ENCODE measurements at places on chromosomes 1 and 21.

DNA sequence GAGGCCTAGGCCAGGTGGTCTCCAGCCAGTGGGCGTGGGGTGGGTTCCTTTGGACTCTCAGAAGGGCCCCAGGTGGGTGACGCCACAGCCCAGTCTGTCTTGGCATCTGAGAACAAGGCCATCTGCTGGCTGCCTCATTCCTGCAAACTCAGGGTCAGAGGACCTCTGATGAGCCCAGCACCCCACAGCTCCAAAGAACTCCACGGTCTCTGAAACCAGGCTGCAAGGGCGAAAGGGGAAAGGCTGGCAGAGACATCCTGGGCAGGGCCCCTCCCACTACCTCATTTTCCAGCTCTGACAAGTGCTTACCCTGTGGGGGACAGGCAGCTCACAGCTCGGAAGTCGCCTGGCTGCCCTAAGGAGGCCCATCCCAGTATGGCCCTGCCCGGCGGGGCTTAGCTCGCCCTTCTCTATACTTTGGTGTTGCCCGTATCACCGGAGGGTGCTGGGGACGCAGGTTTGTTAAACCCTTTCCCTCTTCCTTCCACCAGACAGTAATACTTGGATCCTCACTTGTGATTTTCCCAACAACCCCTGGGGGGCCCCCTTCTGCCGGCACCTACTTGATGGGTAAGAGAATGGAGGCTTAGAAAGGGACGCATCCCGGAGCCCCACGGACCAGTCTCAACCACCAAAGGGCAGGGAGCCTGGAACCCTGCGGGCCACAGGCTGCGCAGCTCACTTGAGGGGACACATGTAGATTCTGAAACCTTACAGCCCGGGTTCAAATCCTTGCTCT lies 10.9 kb upstream of the EDN2 start:
- DNase-seq: no peak

GRCh38 chr1:177170756-177171535 lies at the start of gene BRINP2:
Gene BRINP2, plus strand, starts transcription at chr1:177170958. Its CDS starts 58,919 bp downstream, at chr1:177229877.
- DNase-seq: no peak

DNA sequence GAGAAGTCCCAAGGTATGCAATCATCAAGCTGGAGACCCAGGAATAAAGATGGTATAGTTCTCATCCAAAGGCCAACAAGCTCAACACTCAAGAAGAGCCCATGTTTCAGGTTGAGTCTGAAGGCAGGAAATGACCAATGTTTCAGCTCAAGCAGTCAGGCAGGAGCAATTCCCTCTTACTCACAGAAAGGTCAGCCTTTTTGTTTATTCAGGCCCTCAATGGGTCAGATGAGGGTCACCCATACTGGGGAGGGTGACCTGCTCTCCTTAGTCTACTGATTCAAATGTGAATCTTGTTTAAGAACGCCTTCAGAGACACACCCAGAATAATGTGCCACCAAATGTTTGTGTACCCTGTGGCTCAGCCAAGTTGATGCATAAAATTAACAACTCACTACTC lies 262.4 kb downstream of the USP25 start:
- DNase-seq: no peak

DNA sequence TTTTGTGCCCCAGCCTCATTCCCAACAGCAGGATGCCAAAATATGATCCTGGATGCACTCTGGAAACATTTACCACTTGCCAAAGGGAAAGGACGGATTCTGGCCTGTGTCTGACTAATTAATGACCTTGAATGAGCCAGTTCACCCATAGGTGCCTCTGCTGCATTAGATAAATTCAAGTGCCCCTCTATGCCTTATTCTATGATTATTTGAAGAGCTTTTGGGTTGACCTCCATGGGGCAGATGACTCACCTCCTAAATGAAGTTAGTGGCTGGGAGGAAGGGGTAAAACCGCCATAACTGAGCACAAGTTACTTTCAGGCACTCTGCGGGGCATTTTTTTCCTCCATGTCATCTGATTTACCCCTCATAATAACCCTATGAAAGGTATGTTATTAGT lies 98.1 kb downstream of the CLIC6 start:
- no peak for DNase-seq

DNA sequence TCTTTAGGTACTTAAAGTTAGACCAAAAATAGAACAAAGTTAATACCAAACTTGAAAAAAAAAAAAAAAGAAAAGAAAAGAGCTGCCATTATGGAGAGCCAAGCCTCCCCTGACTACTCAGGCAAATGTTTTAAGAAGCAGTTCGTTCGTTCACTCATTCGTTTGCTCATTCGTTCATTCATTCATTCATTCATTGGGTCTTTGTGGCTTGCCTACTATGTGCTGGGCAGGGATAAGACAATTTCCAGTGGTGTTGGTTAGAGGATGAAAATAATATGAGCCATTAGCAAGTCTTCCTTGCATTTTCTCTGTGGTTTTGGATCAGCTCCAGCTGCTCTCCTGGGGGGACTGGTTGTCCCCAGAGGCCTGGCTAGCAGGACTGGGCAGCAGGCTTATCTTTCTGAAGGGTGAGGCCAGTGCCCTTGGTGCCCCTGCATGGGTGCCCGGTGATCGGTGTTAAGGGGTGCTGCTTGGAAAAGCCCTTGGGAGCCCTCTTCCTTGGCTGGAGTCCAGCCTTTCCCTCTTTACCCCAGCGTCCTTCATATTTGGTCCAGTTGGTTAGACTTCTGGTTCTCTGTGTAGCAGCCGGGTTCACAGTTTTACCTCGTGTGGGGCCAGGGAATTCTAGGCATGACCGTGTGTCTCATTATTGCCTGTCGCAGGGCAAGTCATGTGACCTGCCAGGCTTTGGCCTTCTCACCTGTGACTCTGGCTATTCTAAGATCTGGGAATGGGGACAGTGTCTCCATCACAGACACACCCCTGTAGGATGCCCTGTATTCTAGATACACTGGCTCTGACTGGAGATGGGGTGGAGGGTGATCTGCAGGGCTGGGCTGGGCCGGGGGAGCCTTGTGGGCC lies 32.8 kb downstream of the LHX4 start:
- DNase-seq: no peak

- DNase-seq: no peak
These were observed 133.2 kb upstream of the COL6A1 start for GRCh38 chr21:45848331-45848730.

- no peak for DNase-seq
These were observed 323.5 kb downstream of the SIPA1L2 start for GRCh38 chr1:232306269-232306961.

- DNase-seq: no peak
These were observed 46.3 kb upstream of the CFAP298 start for GRCh38 chr21:32658524-32658923.

DNA sequence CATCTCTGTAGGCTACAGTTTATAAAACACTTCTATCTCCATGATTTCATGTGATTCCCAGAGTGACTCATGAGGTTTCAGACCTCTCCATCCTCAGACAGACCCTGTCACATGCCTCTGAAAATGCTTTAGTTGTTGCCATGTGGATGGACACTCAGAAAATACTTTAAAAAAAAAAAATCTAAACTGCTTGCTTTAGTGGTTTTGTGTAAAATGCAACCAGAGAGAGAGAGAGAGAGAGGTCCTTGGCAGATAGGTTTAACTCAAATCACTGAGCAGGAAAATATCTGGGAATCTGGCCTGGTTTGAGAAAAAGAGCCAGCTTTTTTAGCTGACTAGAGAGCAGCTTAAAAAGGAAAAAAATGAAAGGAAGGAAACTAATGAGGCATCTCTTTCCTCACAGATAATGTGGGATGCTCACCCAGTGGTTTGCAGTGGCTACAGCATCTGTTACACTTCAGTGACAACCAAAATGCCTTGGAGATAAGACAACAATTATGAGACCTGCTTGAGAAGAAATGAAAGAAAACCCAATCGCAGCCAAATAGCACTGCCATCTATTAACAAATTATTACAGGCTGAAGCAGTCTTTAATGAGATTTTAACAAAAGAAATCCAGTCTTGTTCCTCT lies 54.6 kb upstream of the SYT14 start:
- DNase-seq: no peak

DNA sequence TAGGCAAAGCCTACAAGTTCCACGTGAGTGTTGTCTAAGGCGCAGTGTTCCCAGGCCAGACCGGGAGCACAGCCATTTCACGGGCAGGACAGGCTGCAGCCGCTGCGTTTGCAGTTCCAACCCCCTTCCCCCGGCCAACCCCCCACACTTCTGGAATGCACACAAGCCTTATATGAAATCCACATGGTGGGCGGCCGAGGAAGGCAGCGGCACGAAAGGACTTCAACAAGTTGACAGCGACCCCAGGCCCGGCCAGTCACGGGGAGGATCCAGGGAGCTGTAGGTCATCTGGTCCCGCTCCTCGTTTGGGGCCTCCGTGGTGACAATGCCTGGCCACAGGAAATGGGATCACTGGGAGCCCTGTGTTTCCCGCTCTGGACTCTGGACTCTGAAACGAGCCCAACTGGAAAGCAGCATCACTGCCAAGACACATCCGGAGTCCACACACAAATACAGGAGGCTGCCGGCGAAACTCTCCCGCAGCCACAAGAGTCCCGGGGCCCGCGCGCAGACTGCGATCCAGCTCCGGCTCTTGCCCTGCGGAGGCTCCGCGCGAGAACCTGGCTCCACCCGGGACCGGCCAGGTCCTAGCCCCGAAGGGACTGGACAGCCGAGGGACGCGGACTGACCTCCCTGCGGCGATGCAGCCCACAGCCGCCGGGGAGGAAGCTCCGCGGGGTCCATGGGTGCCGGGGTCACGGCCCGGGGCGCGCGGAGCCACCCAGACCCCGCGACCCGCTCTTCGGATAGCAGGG lies 794 bp downstream of the NID1 start:
- DNase-seq: peak; percentile 25

GRCh38 chr1:59116920-59117542 lies 179.9 kb upstream of the FGGY start:
- DNase-seq: no peak

GRCh38 chr1:17539477-17540254 lies at the start of gene ARHGEF10L:
Gene ARHGEF10L, plus strand, starts transcription at chr1:17539698. Its CDS starts 40,898 bp downstream, at chr1:17580596.
- DNase-seq: no peak

DNA sequence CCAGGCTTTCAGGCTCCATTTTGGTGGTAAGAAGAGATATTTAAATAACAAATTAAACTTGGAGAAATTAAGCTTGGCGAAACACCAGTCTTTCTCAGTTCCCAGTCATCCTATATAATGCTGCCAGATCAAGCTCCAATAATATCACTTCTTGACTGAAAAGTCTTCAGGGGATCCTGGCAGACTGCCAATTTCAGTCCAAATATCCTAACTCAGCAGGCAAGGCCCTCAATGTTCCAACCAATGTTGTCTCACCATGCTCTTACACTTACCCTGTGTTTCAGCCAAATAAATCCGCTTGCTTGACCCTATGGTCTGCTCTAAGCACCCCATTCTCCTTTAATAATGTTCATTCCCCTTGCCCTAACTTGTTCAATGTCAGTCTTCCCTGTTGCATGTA lies 39.9 kb upstream of the BCL10 start:
- DNase-seq: no peak

DNA sequence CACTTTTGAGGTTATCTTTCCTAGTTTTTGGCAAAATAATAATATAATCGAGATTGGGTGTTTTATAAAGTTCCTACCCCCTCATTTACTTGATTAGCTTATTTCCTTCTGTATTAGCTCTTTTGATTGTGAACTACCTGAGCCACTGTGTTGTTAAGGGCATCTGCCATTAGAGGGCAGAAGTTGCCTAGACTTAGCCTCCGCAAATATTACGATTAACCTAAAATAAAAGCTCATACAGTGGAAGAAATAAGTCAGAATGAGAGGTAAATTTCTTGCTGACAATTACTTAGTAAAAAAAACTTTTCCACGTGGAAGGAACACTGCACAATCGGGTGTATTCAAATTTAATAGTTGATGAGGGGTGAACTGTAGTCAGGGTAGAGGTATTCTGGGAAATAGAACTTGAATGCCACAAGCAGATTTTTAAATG lies 2.3 kb downstream of the H3-3A start:
- DNase-seq: no peak

DNA sequence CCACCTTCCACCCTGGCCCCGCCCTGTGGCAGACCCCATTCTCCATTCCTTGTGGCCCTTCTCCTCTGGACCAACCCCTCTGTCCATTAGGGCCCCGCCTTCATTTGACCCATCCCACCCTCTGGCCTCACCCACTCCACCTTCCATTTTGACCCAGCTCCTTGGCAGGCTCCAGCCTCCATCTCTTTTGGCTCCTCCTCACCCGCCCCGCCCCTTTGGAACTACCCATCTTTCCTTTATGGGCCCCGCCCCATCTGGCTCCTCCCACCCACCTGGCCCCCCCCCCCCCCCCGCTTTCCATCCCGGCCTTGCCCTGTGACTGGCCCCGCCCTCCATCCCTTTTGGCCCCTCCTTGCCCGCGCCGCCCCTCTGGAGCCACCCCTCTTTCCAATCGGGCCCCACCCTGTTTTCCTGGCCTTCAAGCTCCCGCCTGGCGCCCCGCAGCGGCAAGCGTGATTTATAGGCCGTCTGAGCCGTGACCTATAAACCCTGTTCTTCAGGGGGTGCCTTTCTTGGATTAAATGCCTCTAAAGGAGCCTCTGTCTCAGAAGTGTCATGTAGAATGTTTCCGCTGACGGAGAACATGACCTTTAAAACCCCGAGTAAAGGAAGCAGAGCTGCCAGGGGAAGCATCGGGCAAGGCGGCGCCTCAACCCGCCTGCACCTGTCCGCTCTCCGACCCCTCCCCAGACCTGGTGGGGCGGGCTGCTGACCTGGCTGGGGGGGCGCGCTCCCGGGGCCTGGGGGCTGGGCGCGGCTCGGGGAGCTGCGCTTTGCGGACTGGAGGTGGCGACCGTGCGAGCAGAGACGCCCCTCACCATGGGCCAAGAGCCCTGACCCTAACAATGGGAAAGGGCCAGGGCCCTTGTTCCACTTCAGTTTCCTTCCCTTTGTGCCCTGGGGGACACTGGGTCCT lies 178.0 kb downstream of the CAMTA1 start:
- DNase-seq: no peak

- DNase-seq: no peak
These were observed 19.8 kb downstream of the ADGRB2 start for GRCh38 chr1:31744165-31744888.

GRCh38 chr1:1213345-1214265 lies at the start of gene TNFRSF4:
Gene TNFRSF4, minus strand, starts transcription at chr1:1214153. Its CDS starts 26 bp downstream, at chr1:1214127.
- DNase-seq: no peak

GRCh38 chr1:98048751-98049325 lies 128.0 kb upstream of the DPYD start:
- DNase-seq: no peak

DNA sequence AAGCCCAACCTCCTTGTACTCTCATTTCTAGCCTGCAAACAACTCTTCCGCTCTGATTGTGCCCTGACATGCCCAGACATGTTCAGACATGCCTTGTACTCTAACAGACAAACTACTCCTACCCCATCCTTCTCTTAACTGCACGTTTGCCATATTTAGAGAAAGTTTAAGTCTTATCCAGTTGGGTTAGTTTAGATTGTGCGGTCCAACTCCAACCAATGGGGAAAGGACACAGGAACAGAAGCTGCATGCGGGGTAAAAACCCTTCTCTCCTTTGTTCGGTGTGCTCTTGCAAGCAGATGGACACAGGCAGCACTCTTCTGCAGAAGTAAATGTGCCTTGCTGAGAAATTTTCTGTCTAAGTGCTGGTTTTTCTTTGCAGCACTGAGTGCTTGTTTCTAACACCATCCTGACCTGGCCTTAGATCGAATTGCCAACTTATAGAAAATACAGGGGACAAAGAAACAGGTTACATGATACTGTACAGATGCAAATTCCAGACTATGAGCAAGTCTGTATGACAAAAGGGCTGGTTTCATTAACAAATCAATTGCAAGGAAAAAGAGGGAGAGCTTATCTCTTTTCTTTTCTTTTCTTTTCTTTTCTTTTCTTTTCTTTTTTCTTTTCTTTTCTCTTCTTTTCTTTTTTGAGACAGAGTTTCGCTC lies 35.8 kb upstream of the IFNGR2 start:
- DNase-seq: no peak

GRCh38 chr1:219945795-219946194 lies 17.4 kb upstream of the SLC30A10 start:
- no peak for DNase-seq

Measured in activated B cell treated with CpG ODN at 0.5 μM for 24 hours (primary cell).